ENCODE measurements at places on chromosomes 16 and 17.

DNA sequence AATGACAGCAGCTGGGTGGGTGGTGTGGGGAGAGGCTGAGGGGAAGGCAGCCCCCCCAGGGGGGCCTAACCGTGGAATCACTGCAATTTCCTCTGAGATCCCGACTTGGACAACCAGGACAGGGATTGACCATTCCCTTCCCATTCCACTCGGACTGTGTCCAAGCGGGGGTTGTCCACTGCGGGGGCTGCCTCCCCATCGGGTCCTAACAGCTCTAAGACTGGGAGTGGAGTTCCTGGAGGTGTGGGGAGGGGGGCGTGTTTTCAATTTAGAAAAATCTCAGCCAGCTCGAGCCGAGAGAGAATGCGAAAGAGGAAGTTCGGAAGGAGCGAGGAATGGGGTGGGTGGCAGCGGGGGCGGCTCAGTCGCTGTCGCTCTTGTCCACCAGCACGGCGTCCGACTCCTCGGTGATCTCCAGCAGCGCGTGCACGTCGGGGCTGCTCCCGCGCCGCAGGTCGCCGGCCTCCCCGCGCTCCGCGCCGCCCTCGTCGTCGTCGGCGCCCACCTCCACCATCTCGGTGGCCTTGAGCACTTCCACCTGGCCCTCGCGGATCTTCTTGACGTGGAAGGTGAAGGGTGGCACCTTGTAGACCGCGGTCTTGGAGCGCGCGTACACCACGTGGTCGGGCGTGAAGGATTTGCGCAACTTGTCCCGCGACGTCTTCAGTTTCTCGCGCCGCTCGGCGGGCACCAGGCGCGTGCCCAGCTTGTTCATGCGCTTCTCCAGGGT, 16.2 kb upstream of the STAT3 start:
- DNase-seq = no peak

- DNase-seq = no peak
These were observed 320.5 kb upstream of the TNRC6C start for GRCh38 chr17:77637818-77638575.

GRCh38 chr16:67474551-67475455, 6.2 kb downstream of the ATP6V0D1 start:
- DNase-seq = peak; percentile 62

DNA sequence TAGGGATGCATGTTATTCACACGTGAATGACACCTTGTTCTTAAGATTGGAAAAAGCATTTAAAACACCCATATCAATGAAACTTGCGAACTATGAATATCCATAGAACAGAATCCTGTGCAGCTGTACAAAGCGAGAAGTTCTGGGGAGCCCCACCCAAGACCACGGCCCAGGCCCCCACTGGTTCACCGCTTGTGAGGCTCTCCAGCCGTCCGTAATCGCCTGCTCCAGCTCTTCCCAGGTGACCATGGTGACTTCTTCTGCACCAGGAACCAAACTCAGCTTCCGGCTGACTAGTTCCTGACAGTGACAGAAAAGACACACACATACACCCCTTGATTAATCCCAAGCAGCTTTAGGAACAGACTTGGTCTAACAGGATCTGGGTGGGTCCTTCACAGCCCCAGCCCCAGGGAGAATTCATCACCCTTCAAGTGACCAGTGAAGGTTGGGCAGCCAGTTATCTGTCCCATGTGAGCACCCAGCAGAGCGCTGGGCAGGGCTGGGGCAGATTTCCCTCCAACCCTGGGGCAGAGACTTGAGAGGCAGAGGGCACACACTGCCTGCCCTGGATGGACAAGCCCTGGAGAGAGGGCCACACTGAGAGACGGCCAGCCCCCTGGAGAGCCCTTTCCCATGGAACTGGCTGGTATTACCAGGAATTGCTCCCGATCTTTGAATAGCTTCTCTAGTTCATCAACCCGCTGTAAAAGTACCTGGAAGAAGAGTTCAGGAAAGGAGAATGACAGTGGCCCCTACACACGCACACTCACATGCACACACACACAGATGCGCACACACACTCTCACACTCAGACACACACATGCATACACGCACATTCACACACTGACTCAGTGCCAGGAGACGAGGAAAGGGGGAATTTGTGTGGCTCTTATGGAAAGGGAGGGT, 3.6 kb downstream of the QRICH2 start:
- no peak for DNase-seq

All from inflammatory macrophage (primary cell).